SW480 (cell line): ENCODE measurements at places on chromosomes 13 and 19.

GRCh38 chr13:27797228-27797624 lies 4.9 kb downstream of the GSX1 start:
- peak; percentile 38 for DNase-seq

DNA sequence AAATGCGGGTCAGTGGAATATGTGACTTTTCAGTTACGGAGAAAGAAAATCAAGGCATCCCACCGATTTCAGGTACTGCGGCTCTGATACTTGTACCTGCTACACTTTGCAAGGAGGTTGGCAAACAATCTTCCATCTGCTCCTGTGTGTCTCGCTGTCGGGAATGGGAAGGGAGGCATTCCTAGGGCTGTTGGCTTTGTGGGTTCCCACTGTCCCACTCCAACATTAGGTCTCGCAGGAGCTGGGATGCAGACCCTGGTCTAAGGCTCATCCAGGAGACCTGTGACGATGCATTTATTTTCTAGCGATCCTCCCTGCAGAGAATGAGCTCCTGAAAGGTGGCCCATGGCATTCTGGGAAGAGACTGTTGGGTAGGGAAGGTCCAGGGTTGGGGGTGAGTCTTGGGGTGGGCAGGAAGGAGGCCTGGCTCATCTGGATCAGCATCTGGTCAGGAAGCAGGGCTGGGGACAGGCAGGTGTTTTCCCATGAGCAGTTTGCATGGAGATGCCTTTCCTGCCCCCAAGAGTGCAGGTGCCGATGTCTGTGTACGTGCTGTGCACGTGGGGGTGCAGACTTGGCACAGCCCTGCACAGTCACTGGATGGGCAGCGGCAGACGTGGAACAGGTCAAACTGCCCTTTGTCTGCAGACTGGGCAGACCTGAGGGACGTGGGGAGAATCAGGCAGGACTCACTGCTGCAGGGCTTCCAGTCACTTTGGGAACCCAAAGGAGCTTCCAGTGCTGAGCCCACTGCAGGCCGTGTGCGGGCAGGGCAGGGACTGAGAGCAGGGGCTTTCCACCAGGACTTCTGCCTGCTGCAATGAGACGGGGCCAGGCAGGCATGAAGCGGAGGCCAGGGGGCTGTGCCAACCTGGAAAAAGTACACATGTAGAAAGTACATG lies 152.4 kb downstream of the TEX29 start:
- no peak for DNase-seq

DNA sequence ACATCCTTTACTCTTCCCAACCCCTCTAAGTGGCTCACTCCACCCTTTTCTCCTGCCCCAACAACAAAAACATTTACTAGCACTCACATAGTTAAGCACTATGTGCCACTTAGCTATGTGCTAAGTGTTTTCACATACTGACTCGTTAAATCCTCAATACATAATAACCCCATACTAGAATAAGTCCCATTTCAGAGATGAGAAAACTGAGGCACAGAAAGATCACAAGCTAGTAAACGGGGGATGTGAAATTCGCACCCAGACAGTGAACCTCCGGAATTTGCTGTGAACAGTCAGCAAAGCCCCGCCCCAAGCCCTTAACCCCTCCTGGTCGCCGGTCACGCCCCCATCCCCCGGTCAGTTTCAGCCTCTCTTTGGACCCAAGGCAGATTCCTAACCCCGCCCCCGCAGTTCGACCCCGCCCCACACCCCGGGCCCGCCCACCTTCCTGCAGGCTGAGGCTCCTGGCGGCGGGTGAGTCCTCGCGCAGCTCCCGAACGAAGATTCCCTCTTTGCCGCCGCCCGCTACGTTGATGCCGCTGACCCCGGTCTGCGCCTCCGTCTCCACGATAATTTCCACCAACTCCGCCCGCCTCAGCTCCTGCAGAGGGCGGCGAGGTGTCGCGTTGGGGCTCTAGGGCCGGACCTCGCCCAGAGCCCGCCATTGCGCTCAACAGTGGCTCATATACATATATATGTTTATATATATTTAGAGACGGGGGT lies 9.8 kb downstream of the PRX start:
- peak; percentile 91 for DNase-seq

- DNase-seq, result no peak
These were observed 88.8 kb downstream of the ARHGEF7 start for GRCh38 chr13:111203736-111204389.

GRCh38 chr13:20684546-20684945 lies 19.0 kb upstream of the IL17D start:
- no peak for DNase-seq

- peak; percentile 76 for DNase-seq
These were observed 94.3 kb downstream of the NHLRC3 start for GRCh38 chr13:39132286-39133230.

DNA sequence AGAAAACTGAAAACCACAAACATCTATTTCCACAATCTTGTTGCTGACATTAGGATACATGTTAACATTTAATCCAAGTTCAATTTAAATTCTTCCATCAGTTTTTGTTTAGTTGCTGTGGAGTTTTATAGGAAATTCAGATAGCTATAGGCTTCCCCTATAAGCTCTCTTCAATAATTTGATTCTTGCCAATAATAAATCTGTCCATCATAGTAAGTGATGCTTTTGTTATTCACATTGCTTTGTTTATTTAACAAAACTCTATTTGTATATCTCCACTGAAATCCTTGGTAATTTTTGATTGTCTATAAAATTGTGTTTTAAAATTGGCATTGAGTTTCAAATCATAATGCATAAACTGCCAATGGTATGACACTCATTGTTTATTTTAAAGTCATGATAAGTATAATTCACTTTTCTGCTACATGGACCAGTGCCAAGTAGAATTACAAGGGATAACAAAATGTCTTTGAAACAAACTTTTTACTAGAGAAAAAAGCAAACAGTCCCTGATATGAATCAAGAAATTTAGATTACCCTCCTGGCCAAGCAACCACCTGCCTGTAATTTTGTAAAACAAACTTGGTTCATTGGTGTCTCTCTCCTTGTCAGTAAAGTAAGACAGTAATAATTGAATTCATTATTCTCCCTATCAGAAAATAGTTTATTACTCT lies 577.3 kb upstream of the GPC6 start:
- DNase-seq, result no peak

- DNase-seq, result no peak
These were observed 20.5 kb downstream of the HAUS8 start for GRCh38 chr19:17054746-17055145.

GRCh38 chr13:21637296-21637695 lies 33.3 kb upstream of the MICU2 start:
- DNase-seq, result peak; percentile 98

DNA sequence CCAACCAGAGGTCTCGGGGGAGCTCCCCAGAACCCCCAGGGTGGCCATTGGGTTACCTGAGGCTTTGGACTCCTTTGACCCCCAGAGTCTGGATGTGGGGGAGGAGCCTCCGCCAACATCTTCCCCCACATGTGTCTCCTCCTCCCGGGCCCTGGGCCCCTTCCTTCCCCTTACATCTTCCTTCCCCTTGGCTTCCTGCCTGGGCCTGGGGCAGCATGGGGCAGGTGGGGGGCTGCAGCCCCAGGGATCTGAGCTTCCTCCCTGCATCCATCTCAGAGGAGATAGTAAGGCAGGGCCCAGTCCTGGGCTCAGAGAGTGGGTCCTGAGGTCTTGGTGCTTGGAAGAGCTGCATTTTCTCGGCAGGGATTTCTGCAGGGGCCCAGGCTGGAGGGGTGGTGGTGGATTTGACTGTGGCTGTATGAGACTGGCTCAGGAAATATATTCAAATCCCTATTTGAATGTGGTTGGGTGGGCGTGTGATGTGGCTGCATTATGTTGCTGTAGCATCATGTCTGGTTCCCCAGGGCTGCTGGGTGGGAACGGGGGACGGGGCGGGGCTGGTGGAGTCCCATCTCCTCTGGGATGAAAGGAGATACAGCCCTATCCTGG lies 919 bp downstream of the VAV1 start:
- no peak for DNase-seq

DNA sequence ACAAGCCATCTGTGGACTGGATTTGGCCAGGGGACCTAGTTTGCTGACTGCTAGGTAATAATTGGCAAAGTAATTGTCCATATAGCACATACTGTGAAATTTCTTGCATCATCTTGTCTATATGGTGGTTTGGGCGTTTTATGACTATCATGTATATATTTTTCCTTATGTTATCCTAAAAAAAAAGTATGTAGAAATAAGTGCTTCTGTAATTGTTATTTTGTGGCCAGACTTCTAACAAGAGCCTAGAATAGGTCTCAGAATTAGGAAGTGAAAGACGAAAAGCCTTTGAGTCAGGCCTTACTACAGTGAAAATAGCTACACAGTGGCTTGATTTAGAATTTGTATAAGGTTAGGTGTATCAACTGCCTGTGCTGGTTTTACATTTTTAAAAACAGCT lies 4.2 kb downstream of the FNDC3A start:
- DNase-seq, result no peak

- no peak for DNase-seq
These were observed 62.4 kb upstream of the XPO4 start for GRCh38 chr13:20964904-20965303.

DNA sequence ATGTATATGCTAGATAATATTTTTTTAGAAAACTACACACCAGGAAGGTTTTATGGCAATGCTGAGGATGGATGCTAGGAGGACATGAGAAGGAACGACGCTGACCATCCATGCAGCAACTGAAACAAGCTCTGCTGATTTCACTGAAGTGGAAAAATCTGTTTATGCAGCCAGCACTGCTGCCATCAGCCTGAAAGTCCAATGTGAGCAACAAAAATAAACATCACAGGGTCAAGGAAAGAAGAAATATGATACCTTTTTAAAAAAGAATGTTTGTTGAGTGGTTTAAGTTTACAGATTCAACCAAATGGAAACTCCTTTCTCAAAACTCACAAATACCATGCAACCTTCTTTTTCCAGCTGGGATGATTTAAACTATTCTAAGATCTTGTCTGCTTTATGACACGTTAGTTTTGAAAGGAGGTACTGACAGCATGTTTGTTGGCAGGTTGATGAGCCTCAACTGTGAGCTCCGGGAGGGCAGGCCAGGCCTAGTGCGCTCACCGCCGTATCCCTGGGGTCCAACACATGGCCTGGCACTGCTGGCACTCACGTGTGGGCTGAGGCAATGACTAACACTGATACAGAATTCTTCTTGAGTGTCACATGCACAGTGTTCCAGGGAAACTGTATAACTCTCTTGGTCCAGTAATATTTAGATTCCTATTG lies 46.8 kb downstream of the LATS2 start:
- no peak for DNase-seq

DNA sequence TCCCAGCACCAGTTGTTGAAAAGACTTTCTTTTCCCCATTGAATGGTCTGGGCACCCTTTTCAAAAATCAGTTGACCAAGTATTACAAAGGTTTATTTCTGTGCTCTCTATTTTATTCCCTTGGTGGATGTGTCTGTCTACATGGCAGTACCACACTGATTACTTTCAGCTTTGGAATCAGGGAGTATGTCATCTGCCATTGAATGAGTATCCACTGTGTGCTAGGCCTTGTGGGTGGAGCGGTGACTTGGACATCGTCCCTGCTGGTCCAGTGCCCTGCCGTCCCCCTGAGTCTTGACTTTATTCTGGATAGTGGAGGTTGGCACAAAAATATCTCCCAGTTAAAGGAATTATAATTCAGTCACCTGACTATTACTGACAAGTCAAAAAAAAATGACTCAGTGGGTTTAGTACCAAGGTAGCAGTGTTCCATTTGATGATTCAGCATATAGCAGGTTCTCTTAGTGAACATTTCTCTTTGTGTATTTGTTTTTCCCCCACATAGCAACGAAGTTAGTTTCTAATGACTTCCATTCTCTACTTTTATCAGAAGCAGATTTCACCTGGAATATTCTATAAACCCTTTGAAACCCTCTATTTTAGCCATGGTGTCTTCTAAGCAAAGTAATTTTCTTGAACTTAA lies 3.9 kb downstream of the UPF3A start:
- no peak for DNase-seq

DNA sequence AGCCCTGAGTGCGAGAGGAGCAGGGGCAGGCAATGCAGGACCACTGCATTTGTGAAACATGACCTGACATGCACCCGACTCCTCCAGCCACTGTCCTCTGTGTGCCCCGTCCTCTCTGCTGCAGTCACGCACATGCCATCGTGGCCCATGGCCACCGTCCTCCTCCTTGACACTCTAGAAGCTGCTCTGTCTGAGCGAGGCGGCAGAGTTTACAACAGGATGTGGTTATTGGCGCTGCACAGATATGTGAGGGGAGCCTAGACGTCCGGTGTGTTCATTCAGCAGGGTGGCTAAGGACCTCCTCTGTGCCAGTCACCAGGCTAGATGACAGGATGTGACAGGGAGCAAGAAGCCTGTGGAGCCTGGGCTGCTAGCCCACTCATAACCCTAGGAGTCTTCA lies 277.8 kb downstream of the FOXO1 start:
- DNase-seq, result peak; percentile 80

GRCh38 chr19:5804516-5805461 lies at the start of gene NRTN:
NRTN (plus strand) TSS chr19:5805067; CDS start chr19:5824166, 19,099 bp downstream.
- no peak for DNase-seq

- DNase-seq, result peak; percentile 60
These were observed 8.0 kb upstream of the SAE1 start for GRCh38 chr19:47122359-47123335.

GRCh38 chr13:63855457-63856118 lies 2439.9 kb upstream of the PCDH20 start:
- DNase-seq, result no peak

- DNase-seq, result peak; percentile 44
These were observed 22.8 kb downstream of the HAUS8 start for GRCh38 chr19:17052439-17052838.

- DNase-seq, result no peak
These were observed 328.2 kb downstream of the FOXO1 start for GRCh38 chr13:40338217-40338616.

DNA sequence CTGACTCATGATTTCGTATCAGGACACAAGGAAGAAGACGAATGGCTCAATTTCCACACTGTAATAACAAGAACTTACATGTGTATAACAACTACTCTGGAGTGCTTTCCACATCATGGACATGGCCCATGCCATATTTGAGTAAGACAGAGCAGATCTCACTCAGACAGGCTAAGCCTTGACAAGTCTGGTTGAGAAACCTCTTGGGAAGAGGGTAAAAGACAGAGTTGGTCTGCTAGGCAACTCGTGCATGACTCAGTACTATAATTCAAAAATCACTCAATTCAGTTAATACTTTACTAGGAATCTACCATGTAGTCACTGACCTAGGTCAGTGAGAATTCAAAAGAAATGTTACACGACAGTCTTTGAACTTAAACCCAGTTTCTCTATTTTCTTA lies 5.7 kb upstream of the THSD1 start:
- no peak for DNase-seq

GRCh38 chr19:35268536-35269437 lies at the start of gene USF2:
USF2 (plus strand) TSS chr19:35268962; CDS start chr19:35269102, 140 bp downstream.
- DNase-seq, result peak; percentile 90

DNA sequence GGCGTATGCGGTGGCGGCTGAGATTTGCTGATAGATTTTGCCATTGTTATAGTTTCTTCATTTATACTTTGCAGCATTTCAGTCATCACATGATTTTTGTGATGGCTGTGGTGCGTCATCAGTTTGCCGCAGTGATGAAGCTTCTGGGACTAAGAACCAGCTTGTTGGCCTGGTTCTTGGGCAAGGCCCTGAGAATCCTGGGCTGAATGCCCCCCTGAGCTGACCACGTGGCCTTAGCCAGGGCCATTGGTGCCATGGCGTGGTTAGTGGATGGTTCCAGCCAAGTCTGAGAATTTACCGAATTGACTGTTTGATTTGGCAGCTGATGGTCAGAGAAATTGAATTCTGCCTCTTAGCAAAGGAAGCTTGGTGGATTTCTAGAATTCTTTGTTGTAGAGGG lies 17.8 kb downstream of the GATAD2A start:
- DNase-seq, result no peak

- DNase-seq, result no peak
These were observed 171.6 kb upstream of the RNF113B start for GRCh38 chr13:98348466-98349200.

- DNase-seq, result no peak
These were observed 8.4 kb downstream of the MED16 start for GRCh38 chr19:884420-885211.
